ENCODE measurements at places on chromosomes 3 and 15.

- DNase-seq: peak; percentile 48
Observed at GRCh38 chr15:80803580-80804525, 24.7 kb downstream of the CEMIP start.

DNA sequence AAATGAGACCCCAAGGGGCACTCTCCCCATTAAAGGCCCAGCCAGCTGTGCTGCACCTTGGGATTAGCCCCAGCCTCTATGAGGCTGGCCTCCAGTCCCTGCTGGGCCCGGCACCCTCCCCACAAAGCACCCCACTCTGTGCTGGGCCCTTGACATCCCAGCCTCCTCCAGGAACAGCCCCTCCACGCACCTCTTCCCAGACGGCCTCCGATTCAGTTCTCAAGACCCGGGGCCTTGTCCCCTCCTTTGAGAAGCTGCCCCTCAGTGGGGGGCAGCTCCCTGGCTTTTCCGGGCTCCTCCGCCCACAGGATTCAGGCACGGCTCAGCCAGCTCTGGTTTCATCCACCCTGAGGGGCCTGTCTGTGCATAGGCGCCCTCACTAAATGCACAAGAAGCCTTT, 144.1 kb downstream of the LRRK1 start:
- DNase-seq: no peak

- no peak for DNase-seq
Observed at GRCh38 chr15:69871511-69872134, 226.1 kb downstream of the TLE3 start.

- no peak for DNase-seq
Observed at GRCh38 chr15:65132878-65133547, 595 bp downstream of the PDCD7 start.

- DNase-seq: no peak
Observed at GRCh38 chr3:71356265-71356664, 227.3 kb downstream of the FOXP1 start.

DNA sequence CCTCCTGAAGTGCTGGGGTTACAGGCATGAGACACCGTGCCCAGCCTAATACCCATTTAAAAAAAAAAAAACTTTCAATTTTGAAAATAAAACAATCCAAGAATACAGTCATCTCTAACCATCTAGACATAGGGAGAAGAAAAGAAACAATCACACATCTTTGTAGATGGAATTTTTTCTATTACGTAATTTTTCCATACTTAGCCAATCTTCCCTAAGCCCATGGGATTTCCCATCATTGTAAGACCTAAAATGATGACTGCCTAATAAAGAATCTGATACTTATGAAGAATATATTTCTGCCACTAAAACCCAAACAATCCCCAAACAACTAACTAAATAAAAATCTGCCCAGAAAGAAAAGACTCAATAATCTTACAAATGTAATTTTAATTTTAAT, 88.7 kb downstream of the CBLB start:
- no peak for DNase-seq

GRCh38 chr15:40731034-40731433, 24.0 kb downstream of the RMDN3 start:
- DNase-seq: no peak

- no peak for DNase-seq
Observed at GRCh38 chr3:46481636-46482035, 16.1 kb upstream of the RTP3 start.

- DNase-seq: no peak
Observed at GRCh38 chr3:133644768-133645167, 17.0 kb downstream of the TOPBP1 start.

GRCh38 chr3:39960515-39961191, 151.2 kb downstream of the MYRIP start:
- no peak for DNase-seq

GRCh38 chr15:92914768-92915221, 14.7 kb downstream of the CHD2 start:
- no peak for DNase-seq

DNA sequence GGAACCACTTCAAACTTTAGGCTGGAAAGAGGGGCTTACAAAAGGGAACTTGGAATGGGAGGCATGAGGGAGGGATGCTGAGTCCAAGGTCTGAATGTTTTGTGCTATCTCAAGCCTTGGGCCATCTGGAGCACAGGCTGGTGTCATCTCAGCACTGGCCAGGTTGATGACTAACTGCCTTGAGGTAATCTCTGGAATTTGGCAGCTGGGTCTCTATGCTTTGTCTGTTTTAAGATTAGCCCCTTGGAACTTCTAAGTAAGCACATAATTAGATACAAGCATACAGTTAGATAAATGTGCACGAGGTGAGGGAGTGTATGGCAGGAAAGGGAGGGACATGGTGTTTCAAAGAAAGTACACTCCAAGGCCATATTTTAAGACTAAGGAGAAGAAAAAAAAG, 252.4 kb upstream of the CCDC54 start:
- DNase-seq: no peak

DNA sequence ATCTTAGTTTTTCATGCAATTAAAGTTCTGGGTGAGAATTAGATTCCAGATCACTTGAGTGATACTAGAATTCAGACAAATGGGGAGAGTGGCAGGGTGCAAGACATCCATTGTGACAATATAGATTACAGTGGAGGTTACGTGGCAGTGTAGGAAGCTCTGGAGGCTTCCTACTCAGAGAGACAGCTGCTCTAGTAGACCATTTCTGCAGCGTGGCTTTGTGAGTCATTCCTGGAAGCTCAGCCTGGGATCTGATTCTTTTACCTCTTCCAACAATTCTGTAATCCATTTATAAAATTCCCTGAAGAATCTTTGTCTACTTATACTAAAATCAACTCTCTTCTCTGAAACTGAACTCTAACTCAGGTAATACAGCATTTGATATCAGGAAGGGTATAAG, 90.4 kb upstream of the ASB14 start:
- no peak for DNase-seq

- no peak for DNase-seq
Observed at GRCh38 chr3:197181741-197182140, 116.7 kb downstream of the DLG1 start.

GRCh38 chr3:194296454-194297263, 54.5 kb downstream of the CPN2 start:
- no peak for DNase-seq

DNA sequence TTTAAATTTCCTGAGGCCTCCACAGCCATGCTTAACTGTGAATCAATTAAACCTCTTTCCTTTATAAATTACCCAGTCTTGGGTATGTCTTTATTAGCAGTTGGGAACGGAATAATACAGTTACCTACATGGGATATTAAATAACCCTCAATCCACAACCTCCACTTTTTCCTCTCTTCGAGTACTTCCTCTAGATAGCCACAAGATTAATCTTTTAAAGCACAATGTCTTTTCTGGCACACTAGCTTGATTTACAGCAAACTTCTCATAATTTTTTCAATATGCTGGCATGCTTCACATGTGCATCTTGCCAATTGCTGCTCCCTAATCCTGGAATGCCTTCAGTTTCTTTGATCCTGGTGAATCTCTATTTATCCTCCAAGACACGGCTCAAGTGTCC, 92.2 kb downstream of the P2RY1 start:
- no peak for DNase-seq

GRCh38 chr3:123163141-123163540, 38.6 kb upstream of the SEC22A start:
- DNase-seq: no peak

DNA sequence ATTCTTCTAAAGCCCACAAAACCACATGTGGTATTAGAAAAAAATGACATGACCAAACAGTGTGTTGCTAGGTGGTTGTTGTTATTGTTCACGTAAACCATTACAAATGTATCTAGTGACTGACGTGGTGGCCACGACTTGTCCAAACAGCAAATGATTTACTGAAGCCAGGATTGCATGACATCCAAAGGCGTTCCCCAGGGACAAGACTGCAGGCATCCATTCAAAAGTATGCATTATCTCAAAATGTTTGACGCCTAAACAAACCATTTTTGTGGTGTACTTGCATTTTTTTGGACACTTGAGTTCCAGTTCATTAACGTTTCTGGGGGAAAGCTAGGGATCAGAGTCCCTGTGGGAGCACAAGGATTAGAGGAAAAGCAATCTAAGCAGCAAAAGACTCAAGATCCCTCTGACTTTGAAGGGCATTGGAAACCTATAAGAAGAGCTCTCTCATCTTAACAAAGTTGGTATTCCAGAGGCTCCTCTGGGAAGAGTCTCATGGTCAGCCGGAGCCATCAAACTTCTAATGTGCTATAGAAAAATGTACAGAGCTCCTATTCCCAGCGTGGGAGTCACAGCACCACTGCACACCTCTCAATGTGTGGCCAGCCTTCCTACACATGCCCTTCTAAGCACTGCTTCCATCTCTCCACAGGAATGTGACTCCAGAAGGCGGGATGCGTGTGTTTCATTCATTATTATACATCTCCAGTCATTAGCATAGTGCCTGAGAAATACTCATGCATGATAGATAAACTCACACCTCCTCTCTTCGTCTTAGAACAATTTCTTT, 62.9 kb downstream of the FBN1 start:
- no peak for DNase-seq

DNA sequence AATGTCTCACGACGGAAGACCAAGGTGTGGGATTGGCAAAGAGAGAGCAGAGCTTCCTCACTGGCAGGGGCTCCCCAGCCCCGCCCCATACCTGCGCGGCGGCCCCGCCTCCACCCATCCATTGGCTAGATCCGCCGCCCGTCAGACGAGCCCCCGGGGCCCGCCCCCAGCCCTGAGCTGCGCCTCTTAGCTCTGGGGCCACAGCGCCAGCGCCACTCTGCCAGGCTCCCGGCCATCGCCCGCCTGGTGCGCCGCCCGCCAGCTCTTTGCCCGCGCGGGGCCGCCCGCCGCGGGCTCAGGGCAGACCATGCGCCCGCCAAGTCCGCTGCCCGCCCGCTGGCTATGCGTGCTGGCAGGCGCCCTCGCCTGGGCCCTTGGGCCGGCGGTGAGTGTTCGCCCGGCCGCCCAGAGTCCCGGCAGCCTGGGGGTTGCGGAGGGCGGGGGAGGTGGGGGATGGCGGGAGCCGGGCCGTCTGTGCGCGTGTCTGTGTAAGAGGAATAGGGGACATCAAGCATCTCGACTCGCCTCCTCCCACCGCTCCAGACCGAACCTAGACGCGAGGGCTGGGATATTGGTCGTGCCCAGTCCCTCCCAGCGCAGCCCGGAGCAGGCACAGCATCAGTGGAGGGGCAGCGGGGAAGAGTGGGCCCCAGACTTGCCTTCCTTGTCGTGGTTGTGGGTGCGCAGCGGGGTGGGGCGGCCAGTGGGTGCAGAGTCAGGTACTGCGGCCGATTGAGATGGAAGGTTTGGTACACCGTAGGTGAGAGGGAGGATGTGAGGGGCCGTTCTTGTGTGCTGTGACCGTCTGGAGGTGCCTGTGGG, at the start of gene VIPR1:
VIPR1 (plus strand) TSS at position 215 of the 822 bp plus-strand sequence; CDS start at position 308, 93 bp downstream.
- peak; percentile 84 for DNase-seq

GRCh38 chr15:68206711-68207151, 1.6 kb upstream of the CALML4 start:
- DNase-seq: no peak

GRCh38 chr3:183061391-183062172, 37.7 kb downstream of the MCCC1 start:
- DNase-seq: no peak

Data from stimulated activated CD8-positive, alpha-beta memory T cell treated with anti-CD3 and anti-CD28 coated beads, Interleukin-7, amount 100 ng/mL, for 48 hours (primary cell).